ENCODE measurements at places on chromosomes 5 and 9.

DNA sequence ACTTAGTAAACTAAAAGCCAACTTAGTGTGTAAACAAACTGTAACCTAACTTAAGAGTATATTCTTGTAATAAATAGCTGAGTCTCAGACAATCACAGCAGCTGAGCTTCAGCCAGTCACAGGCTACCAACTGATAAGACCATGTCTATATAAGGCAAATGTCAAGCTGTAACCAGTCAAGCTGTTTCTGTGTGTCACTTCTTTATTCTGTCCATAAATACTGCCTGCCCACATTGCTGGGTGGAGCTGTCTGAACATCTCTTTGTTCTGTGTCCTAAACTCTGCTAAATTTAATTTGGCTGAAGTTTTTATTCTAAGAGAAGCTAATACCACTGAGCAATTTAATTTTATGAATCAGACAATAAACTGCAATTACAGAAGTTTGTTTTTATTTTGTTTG, 412.1 kb upstream of the CDH10 start:
- no peak for DNase-seq

- no peak for DNase-seq
Measured at GRCh38 chr5:173094012-173094661, 38.0 kb downstream of the CREBRF start.

DNA sequence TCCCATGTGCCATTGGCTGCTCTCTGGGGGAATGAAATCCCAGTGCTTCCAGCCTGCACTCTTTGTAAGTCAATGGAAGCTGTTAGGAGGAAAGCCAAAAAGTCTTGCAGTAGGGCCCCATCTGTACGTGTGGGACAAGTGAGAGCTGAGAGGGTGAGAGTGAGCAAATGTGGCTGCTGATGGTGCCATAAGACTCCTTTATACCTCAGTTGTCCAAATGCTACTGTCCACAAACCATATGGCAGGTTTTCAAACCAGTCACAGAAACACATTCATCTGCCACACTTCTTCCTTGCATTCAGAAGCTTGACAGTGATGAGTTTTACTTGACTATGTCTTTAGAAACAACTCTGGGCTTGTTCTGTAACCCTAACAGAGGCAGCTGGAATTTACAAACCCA, 543.8 kb downstream of the CSNK1G3 start:
- DNase-seq = no peak

DNA sequence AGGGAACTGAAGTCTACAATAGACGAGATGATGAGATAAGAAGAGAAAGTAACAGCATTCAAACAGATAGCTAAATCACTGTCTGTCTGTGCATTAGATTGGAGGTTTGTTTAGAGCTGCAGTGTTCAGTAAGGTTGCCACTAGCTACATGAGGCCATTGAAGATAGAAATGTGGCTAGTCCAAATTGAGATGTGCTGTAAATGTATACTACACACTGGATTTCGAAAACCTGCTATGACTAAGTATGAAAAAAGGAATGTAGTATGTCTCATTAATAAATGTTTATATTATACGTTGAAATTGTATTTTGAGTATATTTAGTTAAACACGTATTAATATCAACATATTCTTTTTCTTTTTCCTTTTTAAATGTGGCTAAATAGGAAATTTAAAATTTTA, 142.1 kb downstream of the XRCC4 start:
- DNase-seq = no peak

DNA sequence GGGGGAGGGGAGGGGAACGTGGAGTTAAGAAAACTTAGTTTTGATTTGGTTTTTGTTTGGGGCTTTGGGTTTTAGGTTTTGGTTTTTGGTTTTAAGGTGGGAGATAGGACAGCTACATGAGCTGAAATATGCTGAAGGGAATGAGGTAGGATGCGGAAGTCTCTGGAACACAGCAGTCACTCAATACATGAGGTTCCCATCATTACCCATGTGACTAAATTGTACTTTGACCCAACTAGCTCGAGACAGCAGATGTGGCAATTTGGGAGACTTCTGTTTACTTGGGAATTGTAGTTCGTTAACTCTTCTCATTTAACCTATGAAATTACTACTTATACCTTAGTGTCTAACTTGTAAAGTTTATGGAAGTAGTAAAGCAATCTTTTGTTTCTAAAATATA, 124.2 kb downstream of the TLE1 start:
- DNase-seq = no peak

DNA sequence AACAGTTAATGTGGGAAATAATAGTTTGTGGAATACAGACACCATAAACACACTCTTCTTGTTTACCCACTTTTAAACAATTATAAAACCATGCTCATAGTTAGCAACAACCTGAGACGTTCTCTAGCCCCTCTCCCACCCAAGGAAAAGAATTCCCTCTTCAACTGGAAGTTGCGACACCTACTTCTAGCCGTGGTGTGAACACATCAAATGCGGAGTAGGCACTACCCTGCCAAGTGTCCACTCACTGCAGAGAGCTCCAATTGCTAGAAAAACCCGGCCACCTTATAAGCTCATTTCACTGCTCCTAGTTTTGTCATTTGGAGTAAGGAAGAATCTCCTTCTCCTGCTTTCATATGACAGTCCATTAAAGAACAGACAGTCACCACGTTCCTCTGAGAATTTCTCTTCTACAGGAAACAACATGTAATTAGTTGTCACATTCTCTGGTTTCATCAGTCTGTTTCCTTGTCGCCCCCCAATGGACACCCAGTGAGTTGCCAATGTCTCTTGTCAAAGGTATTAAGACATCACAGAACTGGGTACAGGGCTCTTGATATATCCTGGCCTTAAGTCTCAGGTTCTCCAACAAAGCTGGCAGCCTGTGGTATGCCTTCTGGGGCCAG, 47.3 kb downstream of the PRLR start:
- DNase-seq = no peak

- no peak for DNase-seq
Measured at GRCh38 chr5:10442576-10442975, 897 bp downstream of the ROPN1L start.

DNA sequence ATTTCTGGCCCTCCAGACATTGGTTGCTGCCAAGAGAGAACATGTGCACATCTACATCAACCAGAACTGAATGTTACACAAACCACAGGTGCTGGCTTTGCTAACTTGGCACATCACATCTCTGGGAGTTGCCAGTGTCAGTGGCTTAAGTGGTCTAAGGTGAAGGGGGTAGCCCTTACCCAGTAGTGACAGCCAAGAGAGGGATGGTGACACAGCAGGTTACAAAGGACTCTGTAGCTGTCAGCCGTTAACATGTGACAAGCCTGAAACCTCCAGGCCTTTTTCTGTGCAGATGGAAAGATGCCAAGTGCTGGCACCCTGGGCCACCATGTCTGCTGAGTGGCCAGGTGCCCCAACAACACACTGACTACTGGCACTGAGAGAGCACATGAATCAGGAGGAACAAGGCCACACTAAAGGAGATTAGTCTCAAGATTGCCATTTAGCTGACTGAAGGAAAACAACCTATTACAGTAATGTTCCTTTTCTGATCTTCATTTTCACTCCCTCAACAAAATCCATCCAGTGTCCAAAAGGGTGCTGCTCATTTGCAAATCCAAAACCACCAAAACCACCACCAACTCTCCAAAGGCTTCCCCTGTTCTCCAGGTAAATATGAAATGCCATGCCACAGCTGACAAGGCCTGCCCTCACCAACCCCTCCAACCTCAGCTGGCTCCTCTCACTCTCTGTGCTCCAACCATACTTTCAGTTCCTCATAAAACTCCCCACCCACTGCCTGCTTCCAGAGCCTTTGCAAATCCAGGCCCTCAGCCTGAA, 20.2 kb downstream of the SIL1 start:
- DNase-seq = no peak

GRCh38 chr5:56580864-56581263, 234.5 kb upstream of the MAP3K1 start:
- DNase-seq = no peak

- DNase-seq = no peak
Measured at GRCh38 chr5:157650991-157651611, 1.1 kb downstream of the SOX30 start.

DNA sequence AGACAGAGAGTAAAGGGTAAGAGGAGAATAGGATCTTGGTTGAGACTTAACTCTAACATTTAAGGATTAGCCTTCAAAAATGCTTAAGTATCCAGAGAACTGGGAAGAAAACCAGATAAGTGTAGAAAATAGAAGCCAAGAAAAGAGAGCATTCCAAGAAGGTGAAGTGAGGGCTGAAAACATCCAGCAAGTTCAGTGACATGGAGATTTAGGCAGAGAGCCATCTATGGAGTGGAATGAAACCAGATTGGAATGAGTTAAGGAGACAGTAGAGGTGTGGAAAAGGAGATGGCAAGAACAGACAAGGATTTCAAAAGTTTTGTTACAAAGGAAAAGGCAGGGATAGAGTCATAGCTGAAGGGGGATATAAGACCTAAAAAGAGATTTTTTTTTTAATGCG, 188.1 kb downstream of the TRPM3 start:
- no peak for DNase-seq

- no peak for DNase-seq
Measured at GRCh38 chr9:87749335-87750035, 23.6 kb downstream of the CTSL start.

DNA sequence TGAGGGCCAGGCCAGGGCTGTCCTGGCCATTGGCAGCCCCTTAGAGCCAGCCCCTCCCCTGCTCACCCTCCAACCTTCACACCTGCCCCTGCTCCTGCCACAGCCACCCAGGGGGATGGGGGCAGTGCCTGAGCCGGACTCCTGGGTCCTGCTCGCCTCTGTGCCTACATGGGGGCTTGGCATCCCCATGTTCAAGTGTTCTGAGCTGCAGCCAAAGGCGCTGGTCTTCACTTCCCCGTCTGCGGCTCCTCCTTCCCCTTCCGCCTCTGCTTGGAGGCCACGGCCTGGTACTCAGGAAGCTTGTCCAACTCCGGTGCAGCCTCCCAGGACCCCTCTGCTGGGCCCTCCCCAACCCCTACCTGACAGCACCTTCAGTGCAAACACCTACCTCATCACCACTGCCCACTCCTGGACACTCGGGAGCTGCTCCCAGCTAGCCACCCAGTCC, 2.3 kb upstream of the DNLZ start:
- DNase-seq = no peak

DNA sequence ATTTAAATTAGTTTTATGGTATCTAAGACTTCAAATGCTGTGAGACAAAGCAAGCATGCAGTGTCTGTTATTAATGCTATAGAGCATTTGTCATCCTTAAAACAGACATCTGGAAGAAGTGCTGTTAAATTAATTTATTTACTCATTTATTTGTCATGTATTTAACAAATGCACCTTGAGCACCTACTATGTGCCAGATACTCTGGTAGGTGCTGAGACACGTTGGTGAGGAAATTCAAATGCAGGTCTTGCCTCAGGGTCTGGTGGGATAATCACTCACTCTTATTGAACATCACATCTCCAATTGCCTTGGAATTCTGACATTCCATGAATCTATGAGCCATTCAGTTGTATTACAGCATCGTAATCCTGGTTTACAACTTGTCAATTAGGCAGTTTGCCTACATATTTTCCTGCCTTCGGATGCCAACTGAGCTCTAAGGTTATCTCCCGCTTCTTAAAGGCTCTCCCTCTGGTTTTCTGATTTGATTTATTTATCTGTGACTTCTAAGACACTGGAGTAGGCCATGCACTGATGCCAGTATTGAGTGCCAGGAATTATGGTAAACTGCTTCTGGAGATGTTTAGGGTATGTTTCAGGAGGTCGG, 56.0 kb upstream of the RPS23 start:
- DNase-seq = no peak

GRCh38 chr9:16726029-16726428, 144.4 kb downstream of the BNC2 start:
- no peak for DNase-seq

- no peak for DNase-seq
Measured at GRCh38 chr5:88875341-88876234, 7.4 kb downstream of the MEF2C start.

DNA sequence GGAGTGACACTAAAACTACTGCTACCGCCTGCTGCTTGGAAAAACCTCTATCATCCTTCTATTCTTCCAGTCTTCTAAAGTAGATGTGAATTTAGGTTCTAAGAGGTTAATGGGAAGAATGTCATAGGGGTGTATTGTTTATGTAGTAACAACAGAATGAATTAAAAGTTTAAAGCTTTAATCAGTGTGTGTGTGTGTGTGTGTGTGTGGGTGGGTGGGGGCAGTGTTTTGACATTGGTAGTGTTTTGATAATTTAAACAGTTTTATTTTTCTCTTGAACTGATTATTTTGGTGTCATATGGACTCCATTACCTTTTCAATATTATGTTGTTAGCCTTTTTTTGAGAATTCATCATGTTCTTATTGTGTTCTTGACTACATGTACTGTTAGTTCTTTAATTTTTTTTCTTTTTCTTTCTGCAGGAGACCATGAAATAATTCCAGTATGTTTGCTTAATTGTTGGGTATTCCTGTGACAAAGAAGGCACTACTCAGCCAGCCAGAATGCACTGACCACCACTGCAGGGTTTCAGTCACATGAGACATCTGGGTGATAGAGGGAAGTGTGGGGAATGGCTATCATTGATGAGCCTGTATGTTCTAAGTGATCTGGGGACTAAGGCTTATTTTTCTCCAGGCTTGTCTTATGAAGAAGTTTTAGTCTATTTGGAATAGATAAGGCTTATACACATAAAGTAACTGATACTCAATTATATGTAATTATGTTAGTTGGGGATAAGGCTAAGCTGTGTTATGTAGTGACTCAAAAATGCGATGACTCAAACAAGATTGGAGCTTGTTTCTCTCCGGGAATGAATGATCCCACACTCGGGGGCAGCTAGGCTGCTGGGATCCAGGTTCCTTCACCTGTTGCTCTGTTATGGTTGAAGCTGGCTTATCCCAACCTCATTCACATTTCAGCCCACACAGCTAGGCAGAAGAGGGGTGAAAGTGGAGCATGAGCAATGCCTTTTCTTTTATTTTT, 50.2 kb upstream of the ACTBL2 start:
- DNase-seq = no peak

GRCh38 chr5:160187091-160187490, 42.2 kb upstream of the FABP6 start:
- no peak for DNase-seq

DNA sequence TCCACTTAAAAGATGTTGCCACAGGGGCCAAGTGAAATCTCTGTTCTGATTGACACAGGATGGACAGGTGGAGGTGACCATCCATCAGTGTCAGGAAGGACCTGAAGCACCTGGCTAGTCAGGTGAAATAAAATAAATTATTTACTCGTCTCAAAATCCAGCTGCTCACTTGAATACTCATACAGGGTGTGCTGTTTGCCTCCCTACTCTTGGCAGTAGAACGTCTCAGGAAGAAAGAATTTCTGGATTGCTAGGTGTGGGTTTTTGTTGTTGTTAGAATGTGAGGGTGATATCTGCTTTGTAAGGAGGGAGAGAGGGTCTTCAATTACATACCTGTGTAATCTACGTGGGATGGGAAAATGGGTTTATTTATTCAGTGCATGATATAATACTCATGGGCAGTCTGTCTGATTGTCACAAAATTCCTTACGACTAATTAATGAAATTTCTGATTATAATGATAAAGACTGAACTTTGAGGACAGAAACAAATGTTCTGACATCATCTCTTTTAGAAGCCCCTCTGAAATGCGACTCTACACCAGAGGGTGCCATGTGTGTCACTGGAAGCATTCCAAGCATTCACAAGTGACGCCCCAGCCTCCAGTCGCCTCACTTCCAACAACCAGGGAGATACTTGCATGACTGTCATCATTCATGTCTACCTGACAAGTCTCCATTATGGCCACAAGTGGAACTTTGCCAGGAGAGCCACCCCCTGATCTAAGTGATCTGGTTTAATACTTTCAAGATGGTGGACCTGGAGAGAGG, 218.4 kb downstream of the GAPVD1 start:
- DNase-seq = no peak
